ENCODE measurements at places on chromosomes 7 and 10. TPM values are rescaled to one million over a fixed set of nuclear protein-coding genes. Genes with fewer than 3 reads are reported as not detected.

GRCh38 chr10:43772171-43772570 lies 123.5 kb upstream of the ZNF32 start:
- no peak for DNase-seq

DNA sequence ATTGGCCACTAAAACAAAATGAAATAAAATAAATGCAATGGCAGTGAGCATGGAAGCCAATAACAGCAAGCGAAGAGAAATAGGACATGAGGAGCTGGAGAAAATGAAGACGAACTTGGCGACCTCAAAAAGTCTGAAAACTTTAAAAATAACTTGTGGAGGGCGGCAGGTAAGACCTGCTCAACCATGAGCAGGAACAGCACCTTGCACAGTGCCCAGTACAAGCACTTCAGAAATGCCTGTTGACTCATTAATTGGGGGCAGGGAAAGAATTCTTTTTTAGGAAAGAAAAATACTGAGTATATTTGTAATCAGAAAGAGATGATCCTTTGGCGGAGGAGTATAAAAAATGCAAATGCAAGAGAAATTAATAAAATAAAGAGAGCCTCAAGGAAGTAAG lies 78.0 kb downstream of the XPNPEP1 start:
- DNase-seq: no peak

The GNGT1 gene
- not detected for total RNA-seq

DNA sequence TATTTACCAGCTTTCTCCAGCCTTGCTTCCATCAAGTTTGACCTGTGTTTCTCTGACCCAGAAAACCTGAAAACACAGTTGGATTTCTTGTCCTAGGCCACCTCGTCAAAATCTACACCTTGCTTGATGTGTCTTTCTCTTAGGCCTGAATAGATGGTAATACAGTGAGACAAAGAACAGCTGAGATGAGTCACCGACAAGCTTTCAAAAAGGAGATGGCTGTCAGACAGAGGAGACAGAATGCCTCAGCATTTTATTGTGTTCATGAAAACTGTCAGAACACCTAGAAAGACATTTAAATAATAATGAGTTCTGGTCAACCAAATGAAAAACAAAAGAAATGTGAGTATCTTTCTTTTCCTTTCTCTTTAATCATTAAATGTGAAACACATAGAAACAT lies 119.7 kb upstream of the SORCS1 start:
- no peak for DNase-seq

The DGKB gene
- total RNA-seq: 0.61 TPM

The NEBL gene
- 26.6 TPM for total RNA-seq

- no peak for DNase-seq
Observed at GRCh38 chr7:36171503-36171902, 18.4 kb downstream of the EEPD1 start.

The SLC18A3 gene
- total RNA-seq: not detected

- no peak for DNase-seq
Observed at GRCh38 chr10:110903280-110904278, 15.4 kb downstream of the BBIP1 start.

DNA sequence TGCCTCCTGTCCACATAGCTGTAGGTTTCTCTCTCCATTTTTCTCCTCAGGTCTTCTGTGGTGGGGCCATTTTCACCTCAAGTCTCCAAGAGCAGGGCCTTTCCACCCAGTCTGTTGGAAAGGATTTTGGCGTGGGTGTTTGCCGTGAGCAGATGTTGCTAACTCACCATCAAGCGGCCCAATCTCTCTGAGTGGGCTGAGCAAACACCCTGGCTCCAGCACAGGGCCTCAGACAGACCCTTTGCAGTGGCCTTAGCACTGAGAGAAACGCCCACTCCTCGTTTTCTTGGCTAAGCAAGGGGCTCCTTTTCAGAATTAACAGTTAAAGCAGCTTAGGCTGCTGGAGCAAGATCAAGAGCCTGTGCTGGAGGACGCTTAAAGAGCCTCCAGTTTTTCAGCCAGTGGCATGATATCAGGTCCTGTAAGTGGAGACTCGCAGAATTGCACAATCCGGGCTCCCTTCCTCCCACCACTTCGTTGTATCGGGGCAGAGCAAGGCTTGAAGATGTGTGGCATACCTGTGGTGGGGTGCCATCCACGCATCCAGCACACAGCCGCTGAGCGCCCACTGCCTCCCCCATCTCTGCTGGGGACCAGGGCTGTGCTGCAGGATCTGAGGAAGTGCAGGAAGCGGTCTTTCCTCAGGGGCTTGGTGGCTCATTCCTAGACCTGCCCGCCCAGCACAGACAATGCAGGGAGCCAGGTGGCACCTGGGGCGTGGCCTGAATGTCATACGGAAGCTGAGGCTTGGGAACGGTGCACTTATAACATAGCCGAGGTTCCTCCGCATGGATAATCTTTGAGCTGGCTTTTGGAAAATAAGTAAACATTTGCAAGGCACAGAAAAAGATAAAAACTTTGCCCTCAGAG lies 142.7 kb downstream of the ADARB2 start:
- no peak for DNase-seq

The CALHM1 gene
- total RNA-seq: not detected

The CCDC172 gene
- not detected for total RNA-seq

The FGFR2 gene
- 40.9 TPM for total RNA-seq

DNA sequence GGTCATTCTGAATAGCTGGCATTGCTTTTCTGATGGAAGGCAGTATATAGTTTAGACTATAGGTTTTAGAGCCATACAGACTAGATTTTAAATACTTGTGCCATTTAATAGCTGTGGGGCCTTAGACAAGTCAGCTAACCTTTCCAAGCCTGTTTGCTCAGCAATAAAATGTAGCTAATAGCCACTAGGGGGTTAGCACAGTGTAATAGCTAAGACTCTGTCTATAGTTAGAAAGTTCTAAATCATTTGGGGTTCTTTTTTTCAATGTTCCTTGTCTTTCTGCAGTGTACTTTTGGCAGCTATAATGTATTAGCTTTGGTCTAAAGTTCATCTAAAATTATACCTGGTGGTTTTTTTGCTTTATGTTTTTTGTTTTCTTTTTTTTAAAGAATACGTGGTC lies 7.5 kb upstream of the KIFBP start:
- no peak for DNase-seq

DNA sequence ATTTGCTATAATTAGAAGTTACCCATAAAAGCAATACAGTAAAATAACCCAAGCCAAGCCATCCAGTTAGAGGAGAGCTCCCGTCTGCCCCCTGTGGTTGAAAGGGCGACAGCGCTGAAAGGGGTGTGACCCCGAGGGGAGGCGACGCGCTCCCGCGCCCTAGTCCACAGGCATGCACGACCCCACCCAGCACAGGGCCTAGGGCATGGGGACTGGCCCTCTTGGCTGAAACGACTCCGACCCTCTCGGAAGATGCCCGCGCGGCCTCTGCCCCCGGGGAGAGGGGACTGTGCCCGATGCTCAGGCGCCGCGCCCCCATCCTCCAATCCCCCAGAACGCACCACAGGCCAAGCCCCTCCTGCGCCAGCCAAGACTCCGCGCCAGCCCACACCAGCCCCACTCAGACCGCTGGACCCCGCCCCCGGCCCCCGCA lies 64.0 kb downstream of the CSGALNACT2 start:
- peak; percentile 44 for DNase-seq

DNA sequence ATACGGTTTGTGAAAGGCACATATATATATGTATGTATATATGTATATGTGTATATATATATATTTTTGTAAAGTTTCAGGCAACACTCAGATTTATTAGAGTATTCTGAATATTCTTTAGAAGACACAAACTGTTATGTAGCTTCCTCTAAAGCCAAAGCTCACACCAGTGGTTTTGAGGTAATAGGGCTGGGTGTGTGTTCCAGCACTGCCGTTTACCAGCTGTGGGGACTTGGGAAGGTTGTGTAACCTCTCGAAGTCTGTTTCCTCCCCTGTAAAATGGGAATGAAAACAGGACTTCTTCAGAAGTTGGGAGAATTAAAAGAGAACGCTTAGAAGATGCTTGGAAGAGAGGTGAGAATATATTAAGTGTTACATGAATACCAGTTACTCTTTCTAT lies 94.8 kb downstream of the PRPF18 start:
- no peak for DNase-seq

The MYL10 gene
- not detected for total RNA-seq

DNA sequence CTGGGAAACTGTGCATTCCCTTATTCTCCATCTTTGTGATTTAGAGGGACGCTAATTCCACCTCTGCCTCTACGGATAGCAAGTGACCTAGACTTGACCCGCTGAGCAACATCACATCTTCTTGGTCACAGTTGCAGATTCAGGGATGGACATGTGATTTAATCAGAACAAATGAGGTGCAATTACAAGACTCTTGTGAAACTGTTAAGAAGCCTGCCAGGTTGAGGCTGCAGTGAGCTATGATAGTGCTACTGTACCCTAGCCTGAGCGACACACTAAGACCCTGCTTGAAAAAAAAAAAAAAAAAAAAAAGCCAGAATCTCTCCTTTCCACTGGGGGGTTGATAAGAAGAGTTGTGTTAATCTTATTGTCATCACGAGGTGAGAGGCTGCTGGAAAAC lies 14.4 kb downstream of the MPLKIP start:
- DNase-seq: no peak

DNA sequence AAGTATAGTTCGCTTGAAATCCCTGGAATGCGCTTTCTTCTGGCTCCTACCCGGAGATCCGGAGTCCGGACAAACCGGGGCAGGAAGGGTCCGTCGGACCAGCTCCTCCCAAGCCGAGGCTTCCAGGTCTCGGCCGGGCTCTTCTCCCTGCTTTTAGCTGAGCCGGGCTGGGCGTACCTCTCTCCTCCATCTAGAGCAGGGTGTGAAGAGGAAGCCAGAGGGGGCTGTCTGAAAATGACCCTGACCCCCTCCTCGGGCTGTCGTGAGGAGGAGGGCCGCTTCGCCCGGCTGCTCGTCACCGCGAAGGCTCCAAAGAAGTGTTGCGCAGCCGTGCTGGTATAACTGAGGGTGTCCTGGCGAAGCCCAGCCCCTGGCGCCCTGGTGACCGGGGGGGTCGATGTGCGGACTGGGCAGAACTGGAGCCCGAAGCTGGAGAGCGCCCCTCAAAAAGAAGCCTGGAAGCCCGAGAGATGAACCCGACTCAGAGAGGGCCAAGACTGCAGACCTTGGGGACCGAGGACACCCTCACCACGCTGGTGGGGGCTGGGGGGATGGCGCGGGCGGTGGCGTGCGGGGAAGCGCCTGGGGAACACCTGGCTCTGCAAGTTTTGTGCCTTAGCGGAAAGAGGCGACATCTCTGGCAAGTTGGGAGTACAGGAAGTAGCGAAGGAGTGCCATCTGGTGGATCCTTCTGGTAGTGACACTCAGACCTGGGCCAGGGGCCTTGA lies 5.7 kb downstream of the KAZALD1 start:
- peak; percentile 90 for DNase-seq

The LRIT1 gene
- not detected for total RNA-seq

DNA sequence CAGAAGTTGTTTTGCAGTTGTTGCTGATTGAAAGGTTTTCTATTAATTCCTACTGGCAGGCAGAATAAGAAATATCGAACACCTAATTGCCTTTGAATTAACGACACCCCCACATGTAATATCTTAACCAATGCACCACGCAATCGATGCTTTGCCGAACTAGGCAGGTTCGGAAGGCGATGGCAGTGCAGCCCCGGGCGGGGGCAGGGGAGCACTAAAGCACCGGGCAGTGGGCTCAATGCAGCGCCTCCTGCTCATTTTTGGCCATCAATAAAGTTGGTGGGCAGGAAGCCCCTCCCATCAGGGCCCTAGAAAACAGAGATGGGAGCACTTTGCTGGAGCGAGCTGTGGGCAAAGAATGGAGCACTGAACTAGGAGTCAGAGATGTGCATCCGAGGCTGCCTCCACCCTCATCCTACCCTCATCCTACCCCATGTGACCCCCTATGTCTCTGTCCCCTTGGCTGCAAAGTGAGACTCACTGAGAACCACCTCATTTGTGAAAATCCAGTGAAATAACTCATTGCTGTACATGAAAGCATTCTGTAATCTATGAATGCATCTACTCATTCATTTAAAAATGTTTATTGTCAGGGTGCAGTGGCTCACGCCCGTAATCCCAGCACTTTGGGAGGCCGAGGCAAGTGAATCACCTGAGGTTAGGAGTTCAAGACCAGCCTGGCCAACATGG lies 19.6 kb upstream of the CHST15 start:
- no peak for DNase-seq

DNA sequence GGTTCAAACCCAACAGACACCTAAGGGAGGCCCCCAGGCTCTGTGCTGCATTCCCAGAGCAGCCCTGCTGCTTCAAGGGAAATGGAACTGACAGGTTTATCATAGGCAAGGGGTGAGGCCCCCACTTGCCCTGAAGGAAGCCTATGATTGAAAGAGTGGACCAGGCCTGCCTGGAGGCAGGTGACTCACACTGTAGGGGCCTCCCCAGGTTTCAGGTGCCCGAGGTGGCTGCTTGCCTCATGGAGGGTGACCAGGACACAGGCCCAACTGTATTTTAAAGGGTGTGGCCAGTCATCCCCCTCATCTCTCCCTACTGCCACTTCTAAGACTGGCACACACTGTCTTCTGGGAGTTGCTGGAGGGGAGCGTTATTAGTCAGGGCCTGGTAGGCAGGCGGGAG lies 85.4 kb downstream of the ATXN7L1 start:
- no peak for DNase-seq

DNA sequence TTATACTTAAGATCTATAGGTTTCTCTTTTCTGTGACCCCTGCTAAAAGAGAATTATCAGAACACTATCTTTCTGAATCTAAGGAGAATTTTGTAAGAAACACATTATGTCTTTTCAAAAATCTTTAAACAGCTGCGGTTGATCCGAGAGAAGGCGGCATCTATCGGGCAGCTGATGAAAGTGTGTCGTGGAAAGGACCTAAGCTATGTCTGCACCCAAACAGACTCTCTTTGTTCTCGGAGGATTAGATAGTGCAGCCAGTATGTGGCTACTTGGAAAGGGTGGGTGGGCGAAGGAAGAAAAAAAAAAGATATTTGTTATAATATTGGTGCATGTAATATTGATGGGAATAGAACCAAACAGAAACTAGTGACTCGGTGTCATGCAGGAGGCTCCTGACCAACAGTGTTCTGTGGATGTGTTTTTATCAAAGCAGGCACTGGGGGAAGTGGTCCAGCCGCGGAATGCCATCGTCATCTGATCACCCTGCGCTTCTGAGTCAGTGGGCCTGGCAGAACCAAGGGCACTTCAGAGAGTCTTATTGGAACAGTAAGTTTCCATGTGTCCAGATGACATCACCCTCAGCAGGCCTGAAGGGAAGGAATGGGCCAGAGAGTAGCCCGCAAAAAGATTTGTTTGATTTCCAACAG lies 509.7 kb upstream of the AKR1E2 start:
- no peak for DNase-seq

- DNase-seq: no peak
Observed at GRCh38 chr7:47439181-47439667, 142.7 kb downstream of the TNS3 start.

The ERVW-1 gene
- total RNA-seq: not detected

All from colonic mucosa (tissue), 4 donors.